ENCODE measurements at places on chromosomes 6 and 20. TPM values are rescaled to one million over a fixed set of nuclear protein-coding genes. Genes with fewer than 3 reads are reported as not detected.

Gene EYA4
- polyA plus RNA-seq: 14.0 TPM

Gene VSX1
- not detected for polyA plus RNA-seq

GRCh38 chr20:34254979-34255378 is 13.8 kb downstream of the ASIP start:
- no peak for DNase-seq

Gene VIP
- 0.60 TPM for polyA plus RNA-seq

GRCh38 chr20:1893721-1894470 is 1.3 kb upstream of the SIRPA start:
- DNase-seq: no peak

GRCh38 chr6:125151700-125152099 is 1.9 kb upstream of the TPD52L1 start:
- no peak for DNase-seq

DNA sequence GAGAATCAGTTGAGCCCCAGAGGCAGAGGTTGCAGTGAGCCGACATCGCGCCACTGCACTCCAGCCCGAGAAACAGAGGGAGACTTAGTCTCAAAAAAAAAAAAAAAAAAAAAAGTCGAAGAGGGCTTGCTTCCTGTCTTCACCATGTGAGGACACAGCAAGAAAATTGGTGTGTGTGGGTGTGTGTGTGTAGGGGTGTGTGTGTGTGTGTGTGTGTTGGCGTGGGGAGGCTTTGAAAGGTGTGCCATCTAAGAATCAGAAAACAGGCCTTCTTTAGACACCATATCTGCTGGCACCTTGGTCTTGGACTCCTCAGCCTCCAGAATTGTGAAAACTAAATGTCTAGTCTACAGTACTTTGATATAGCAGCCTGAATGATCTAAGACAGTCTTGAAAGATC is 6.9 kb upstream of the RBPJL start:
- no peak for DNase-seq

DNA sequence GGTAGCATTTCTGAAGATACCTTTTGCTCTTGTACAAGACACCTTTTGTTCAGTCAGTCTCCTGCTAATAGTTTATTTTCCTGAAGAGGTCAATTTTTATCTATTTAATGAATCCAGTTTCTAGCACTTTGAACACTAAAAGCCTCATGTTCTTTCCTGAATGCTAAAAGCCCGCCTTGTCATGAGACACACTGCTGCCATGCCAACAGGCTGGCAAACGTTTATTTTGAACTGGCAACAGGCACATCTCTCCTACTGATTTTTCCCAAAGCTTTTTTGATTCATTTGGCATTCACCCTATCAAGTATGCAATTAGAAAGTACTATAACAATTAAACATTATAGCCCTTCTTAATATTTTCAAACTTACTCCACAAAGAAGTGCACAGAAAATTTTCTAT is 421.2 kb upstream of the EYS start:
- DNase-seq: no peak

Gene TRIM15
- 0.10 TPM for polyA plus RNA-seq

- no peak for DNase-seq
Observed at GRCh38 chr6:3422435-3423070, 34.3 kb downstream of the SLC22A23 start.

GRCh38 chr6:62640749-62641148 is 354.7 kb upstream of the KHDRBS2 start:
- no peak for DNase-seq

DNA sequence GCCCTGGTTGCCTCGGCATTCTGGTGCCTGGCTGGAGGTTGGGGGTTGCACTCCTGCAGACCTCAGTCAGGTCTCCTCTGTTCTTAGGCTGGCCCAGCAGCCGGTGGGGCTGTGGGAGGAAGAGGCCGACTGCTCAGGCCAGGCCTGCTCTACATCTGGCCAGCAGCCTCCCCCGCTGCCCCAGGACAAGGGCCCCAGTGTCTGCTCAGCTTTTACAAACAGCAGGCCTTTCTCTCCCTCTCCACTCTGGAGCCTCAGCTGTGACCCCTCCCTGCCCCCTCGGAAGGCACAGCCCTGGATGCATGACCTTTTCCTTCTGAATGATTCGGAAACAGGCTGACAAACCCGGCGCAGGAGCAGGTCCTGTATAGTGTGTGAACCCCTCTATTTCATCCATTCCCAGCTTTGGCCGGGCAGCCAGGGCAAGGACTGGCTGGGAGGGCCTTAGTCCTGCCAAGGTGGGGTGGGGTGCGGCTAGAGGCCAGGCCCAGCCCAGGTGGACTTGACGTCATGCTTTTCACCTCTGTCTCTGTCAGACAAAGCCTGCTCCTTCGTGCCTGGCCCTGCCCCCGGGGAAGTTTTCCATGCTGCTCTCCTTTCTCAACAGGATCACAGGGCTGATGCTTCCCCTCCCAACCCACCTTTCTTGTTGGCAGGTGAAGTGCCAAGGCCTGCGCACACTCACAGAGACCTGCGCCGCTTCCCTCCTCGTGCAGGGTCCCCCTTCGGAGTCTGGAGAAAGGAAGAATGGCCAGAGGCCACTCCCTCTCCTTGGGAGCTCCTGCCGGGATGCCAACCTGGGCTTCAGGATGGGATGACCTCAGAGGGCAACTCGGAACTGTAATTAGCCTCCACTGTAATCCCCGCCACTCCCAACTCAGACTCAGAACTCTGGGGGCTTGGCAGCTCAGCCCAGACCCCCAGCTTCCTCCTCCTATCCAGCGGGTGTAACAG is 10.1 kb upstream of the ITPR3 start:
- no peak for DNase-seq

DNA sequence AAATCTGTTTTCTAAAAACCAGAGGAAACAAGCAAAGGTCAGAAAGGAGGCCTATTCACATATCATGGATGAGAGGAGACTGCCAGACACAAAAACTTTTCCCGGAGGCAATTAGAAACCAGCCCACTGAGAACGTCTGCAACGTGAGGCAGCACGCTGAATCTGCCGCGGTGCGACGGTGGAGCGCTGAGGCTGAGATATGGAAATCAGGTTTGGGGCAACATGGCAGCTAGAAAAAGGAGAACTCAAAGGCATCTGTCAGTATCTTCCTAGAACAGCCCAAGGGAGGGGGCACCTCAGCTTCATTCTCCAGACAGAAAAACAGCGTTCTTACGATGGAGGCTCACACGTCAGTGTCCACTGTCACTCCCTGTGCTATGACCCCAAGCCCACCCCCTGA is 5.2 kb downstream of the PRELID3B start:
- no peak for DNase-seq

DNA sequence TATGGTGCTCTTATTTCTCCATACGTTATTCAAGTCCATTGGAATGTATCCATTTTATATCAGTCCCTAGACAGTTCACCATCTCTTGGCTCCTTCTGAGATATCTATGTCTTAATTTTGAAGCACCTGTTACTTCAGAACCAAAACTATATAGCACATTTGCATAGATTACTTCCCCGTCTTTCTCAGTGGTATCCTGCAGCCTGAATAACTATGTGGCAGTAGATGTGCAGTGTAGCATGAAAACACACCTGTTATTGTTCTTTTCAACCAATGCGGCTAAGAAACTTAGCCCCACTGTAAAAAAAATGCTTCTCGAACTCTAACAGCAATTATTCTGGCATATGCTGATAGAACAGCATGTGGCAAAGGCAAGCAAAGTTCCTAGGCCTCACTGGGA is 1184.4 kb upstream of the ADGRB3 start:
- DNase-seq: no peak

Gene TMEM244
- not detected for polyA plus RNA-seq

Data from left renal cortex interstitium (tissue), 4 donors.